ENCODE measurements at places on chromosomes 3 and 15.

- DNase-seq, result no peak
Measured at GRCh38 chr15:87374339-87374738, 882.2 kb downstream of the NTRK3 start.

- DNase-seq, result no peak
Measured at GRCh38 chr15:90966262-90966661, 11.6 kb downstream of the RCCD1 start.

- peak; percentile 9 for DNase-seq
Measured at GRCh38 chr3:70049761-70050160, 50.2 kb downstream of the SAMMSON start.

- DNase-seq, result peak; percentile 77
Measured at GRCh38 chr3:73605412-73605811, 19.3 kb downstream of the PDZRN3 start.

DNA sequence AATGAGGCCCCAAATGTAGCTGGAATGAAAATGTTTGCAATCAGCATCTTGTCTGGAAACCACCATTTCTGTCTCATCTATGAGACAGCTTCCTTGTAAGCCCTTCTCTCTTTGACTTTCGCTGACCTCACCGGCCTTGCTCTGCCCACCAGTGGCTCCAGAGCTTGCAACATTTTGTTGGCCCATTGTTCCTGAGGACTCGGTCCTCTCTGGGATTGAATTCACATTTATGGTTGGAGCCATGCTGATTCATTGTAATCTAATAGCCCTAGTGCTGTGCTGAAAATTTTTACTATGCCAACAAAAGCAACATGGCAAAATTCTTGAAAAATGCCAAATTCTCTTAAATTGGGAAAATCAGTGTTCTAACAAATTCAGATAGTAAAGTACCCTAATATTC is 37.2 kb downstream of the ABHD5 start:
- DNase-seq, result peak; percentile 17

DNA sequence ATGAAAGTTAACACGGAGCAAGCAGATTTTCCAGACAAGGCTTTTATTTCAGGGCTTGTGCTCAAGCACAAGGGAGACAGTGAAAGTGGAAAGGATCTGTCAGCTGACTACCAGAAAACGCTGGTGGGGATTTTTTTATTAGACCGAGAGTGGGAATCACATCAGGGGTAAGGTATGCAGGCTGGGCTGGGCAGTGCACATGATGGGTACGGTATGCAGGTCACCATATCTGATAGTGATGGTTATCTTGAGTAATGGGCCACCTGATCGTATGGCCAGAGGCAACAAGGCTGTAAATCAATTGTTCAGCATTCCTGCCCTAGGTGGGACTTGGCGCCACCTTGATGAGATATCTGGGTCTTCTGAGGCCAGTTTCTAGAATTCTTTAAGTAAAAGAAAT is 36.9 kb upstream of the PIAS1 start:
- peak; percentile 13 for DNase-seq

DNA sequence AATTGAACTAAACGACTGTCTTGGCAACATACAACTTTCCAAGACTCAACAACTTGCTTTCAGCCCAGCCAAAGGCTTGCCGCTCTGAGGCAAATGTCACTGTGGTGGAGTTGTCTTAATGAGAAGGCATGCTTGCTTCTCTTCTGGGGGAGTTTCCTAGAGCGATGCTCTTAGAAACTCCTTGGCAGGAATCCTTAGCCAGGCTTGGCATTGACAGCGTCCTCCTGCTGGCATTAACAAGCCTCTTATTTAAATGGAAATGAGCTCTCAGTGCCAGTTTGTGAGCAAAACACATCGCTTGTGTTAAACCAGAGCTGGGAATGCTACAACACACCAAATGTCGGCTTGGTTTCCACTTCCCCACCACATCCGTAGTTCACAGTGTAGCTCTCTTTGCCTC is 265.5 kb upstream of the TPRG1 start:
- DNase-seq, result no peak

DNA sequence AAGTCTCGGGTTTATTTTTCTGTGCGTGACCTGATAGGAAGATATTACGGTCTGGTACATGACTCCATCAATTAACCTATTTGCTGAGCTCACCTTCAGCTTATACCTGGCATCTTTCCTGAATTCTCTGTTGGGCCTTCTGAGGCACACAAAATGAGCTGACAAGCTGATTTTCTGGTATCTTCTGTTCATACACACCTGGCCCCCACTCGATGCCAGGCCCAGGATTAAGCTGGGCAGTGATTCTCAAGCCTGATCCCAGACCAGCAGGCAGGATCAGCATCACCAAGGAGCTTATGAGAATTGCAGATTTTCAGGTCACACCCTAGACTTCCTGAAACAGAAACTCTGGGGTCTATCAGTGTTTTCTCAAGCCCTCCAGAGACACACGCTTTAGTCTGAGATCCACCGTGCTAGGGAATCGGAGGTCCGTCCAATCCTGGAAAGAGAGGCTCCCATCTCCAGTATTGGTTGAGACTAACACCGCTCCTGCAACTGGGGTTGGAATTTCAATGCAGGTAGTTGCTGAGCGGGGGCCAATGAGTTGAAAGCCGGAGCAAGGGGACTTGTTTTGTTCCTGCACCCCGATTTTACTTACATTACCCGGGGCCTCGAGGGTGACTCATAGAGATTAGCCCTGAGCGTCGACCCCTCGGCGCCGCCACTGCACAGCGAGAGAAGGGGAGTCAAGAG is 636 bp upstream of the EIF1B start:
- DNase-seq, result peak; percentile 6

- DNase-seq, result peak; percentile 65
Measured at GRCh38 chr15:88476635-88477060, 9.1 kb downstream of the MRPS11 start.

DNA sequence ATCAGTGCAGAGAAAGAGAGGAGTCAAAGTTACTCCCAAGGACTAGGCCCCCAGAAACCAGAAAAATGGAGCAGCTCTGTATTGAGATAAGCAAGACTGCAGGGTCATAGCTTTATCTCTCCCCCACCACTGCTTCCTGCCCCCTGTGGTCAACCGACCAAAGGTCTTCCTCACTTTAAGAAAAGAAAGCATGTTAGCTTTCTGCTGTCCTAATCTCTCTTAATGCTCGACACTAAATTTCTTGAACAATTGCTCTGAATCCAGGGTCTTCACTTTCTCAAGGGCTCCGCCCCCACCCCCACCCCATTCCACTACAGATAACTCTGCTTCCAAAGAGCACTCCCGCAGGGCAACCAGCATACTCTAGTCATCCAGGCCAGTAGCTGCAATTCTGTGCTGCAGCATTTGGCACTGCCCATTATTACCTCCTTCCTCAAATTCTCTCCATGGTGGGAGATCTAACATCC is 31.9 kb downstream of the TNIK start:
- DNase-seq, result no peak
